ENCODE measurements at places on chromosomes 6 and 20. TPM values are rescaled to one million over a fixed set of nuclear protein-coding genes. Genes with fewer than 3 reads are reported as not detected.

- DNase-seq, result no peak
- no peak overlapping the region for H3K4me3 ChIP-seq
- no peaks in the 10 kb centered on the region for H3K36me3 ChIP-seq
- H3K4me1 ChIP-seq, result no peaks in the 10 kb centered on the region
- peaks cover 2% of the 10 kb centered on the region for H3K27me3 ChIP-seq
Observed at GRCh38 chr20:23111307-23111943, 25.3 kb upstream of the CD93 start.

- H3K4me1 ChIP-seq, result peaks cover 7% of the 10 kb centered on the region
- H3K36me3 ChIP-seq, result no peaks in the 10 kb centered on the region
- no peaks in the 10 kb centered on the region for H3K27me3 ChIP-seq
- peak overlapping the region; percentile 72 for H3K27ac ChIP-seq
- peak; percentile 73 for DNase-seq
Observed at GRCh38 chr6:11785415-11785773, 6.8 kb upstream of the ADTRP start.

GRCh38 chr20:53786445-53787267 is 193.0 kb upstream of the ZNF217 start:
- no peak overlapping the region for H3K4me3 ChIP-seq
- DNase-seq, result no peak
- no peaks in the 10 kb centered on the region for H3K27me3 ChIP-seq

DNA sequence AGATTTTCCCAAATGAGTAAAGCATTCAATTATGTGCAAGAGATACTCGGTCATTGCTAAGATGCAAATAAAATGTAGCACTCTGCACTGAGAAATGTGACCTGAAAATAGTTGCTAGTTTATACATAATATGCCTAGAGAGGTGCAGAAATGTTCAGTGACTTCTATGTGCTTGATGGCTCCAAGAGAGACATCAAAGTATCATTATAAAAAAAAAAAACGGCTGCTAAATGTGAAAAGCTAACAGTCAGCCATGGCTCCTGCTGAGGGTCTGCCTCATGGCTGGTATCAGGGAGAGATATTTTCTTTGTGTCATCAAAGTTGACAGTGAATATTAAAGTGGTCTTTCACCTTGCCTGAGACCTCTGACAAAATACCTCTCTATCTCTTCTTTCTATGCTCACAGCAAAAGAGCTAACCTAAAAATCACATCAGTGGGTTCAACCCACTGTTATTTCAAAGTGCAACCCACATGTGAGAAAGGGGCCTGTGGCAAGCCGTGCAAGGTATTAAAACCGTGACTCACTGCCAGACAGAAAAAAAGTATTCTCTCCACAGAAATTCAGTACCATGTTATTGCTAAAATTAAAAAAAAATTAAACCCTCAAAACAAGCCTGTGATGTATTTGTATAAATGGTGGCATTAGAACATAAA is 259.0 kb downstream of the HIVEP2 start:
- H3K4me1 ChIP-seq, result peaks cover 4% of the 10 kb centered on the region
- no peaks in the 10 kb centered on the region for H3K27me3 ChIP-seq
- DNase-seq, result no peak
- H3K4me3 ChIP-seq, result no peak overlapping the region
- no peaks in the 10 kb centered on the region for H3K36me3 ChIP-seq

The ACTL10 gene
- total RNA-seq, result 3.7 TPM
